ENCODE measurements at places on chromosomes 16 and 17.
A peak's percentile ranks its signal among the peaks of the same experiment; 100 is the strongest.

DNA sequence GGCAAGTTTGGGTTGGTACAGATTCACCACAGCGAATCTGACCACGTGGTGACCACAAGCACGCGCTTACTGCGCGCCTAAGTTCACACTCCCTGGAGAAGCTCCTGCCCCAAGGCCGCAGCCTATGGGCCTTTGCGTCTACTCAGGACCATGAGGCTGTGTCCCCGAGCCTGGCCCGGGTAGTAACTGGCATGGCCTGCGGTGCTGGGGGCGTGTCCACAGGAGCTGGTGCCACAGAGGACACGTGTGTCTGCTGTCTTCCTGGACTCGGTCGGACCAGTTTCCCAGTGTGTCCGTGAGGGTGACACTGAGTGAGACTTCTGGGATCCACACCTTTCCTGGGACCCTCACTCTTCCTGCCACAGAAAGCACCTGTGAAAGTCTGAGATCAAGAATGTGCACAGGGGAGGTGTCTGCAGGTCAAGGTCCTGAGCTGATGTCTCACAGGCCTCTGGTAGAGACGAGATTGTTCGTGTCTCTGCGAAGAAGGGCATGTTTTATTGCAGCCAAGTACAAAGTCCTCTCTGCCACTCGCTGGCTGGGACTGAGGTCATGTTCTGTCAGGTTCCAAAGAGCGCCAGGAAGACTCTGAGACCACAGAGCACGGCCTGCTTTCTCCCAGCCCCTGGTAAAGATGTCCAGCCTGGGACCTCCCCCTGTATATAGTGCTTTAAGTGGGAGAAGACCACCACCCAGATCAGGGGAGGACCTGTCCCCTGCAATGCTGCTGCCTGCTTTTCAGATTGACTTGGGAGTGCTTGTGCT is 25.2 kb upstream of the CAPN15 start:
- no peak for DNase-seq

GRCh38 chr16:21301895-21302291 is 23.8 kb upstream of the CRYM start:
- no peak for DNase-seq

GRCh38 chr17:40561294-40561870 is 3.9 kb downstream of the CCR7 start:
- DNase-seq, result no peak

- DNase-seq, result peak; percentile 82
Measured at GRCh38 chr17:17921192-17922069, 50.8 kb downstream of the TOM1L2 start.

- peak; percentile 9 for DNase-seq
Measured at GRCh38 chr16:27690608-27691007, 140.7 kb downstream of the KATNIP start.

DNA sequence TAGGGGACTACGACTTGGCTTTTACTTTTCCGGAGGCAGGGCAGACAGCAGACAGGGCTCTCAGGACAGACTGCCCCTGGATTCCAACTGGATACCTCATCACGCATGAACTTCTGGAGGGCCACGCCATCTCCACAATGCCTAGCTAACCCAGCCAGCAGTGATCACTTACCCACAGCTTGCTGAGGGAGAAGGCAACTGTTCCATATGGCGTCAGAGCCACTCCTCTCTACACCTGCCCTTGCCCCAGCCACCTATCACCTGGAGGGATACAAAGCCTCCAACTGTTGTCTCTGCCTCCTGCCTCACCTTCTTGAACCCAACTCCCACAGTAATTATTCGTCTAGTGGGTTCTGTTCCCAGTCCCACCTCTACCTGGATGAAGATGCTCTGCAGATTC is 8.8 kb downstream of the MYO19 start:
- no peak for DNase-seq

GRCh38 chr17:56887552-56888467 is 26.0 kb downstream of the TRIM25 start:
- no peak for DNase-seq

- no peak for DNase-seq
Measured at GRCh38 chr17:26809033-26809432, 484.9 kb upstream of the WSB1 start.
